ENCODE measurements at places on chromosomes 5 and 9.
A peak's percentile ranks its signal among the peaks of the same experiment; 100 is the strongest.

DNA sequence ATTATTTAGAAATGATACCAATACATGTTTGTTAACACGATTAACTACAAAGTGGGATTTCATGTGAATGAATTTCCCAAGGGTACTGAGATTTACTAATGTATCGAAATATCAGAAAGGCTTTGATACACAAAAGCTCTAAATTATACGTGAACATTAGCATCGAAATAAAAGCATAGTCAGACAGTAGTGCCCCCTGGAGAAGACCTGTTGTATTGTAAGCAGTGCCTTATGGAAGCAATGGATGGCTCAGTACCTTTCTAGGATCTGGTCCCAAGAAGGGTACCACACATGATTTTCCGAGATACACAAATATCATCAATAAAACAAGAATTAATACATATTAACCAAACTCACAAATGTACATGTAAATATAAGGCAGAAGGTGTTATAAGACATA lies 153.8 kb downstream of the CDH12 start:
- no peak for DNase-seq

DNA sequence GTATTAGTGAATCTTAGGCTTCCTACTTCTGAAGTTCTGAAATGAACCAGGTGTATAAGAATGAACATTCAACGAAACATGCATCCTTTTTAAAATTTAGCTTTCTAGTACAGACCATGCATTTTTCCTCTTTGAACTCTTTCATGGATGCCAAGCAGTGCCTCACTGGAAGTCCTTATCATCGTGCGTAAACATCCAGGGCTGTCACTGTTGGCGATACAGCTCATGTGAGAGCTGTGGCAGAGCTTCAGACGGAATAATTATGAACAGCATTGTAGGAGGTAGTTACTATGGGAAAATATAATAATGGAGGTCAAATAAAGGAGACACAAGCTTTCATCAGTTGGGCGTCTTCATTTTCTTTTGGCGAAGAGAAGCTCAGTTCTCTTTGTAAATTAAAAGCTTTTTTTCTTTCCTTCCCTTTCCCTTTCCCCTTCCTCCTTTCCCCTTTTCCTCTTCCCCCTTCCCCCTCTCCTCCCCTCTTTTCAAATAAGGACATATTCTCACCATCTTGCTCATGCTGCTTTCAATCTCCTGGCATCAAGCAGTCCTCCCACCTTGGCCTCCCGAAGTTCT lies 167.3 kb downstream of the KDM4C start:
- no peak for DNase-seq

- no peak for DNase-seq
Measured at GRCh38 chr9:111362526-111362925, 32.5 kb upstream of the OR2K2 start.

- DNase-seq: no peak
Measured at GRCh38 chr9:71791875-71792274, 23.6 kb upstream of the CEMIP2 start.

DNA sequence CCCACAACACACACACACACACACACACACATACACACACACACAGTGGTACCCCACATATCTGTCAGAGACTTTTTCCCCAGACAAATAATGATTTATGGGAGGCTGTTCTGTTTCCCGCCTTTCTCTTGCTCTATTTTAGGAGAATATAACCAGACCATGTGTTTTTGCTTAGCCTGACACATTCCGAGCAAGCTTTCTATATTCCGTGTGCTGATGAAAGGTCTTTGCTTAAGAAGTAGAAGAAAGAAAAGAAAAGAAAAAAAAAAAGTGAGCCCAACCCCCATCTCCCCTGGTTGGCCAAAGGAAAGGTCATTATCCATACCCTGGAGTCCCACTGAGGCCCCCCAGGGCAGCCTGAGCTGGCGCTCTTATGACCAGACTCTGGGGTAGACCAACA lies 338.6 kb downstream of the SLIT3 start:
- no peak for DNase-seq

- no peak for DNase-seq
Measured at GRCh38 chr5:101390151-101390908, 487.2 kb upstream of the ST8SIA4 start.

- no peak for DNase-seq
Measured at GRCh38 chr5:81632679-81633078, 118.2 kb downstream of the SSBP2 start.

DNA sequence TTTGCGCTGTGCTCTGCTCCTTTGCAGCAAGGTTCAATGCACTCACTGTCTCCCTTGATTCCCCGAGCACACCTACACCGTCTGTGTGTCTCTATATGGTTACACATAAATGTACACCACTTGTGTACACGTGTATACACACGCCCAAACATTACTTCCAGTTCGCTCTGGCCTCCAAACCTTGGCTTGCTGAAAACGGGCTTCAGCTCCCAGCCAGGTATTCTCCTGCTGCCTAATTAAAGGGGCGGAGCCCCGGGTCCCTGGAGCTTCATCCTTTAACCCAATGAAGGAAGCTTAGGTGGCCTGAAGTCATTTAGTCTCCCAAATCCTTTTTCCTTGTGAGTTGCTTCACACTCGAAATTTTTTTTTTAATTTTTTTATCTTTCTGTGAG lies 4.6 kb downstream of the ISL1 start:
- no peak for DNase-seq

DNA sequence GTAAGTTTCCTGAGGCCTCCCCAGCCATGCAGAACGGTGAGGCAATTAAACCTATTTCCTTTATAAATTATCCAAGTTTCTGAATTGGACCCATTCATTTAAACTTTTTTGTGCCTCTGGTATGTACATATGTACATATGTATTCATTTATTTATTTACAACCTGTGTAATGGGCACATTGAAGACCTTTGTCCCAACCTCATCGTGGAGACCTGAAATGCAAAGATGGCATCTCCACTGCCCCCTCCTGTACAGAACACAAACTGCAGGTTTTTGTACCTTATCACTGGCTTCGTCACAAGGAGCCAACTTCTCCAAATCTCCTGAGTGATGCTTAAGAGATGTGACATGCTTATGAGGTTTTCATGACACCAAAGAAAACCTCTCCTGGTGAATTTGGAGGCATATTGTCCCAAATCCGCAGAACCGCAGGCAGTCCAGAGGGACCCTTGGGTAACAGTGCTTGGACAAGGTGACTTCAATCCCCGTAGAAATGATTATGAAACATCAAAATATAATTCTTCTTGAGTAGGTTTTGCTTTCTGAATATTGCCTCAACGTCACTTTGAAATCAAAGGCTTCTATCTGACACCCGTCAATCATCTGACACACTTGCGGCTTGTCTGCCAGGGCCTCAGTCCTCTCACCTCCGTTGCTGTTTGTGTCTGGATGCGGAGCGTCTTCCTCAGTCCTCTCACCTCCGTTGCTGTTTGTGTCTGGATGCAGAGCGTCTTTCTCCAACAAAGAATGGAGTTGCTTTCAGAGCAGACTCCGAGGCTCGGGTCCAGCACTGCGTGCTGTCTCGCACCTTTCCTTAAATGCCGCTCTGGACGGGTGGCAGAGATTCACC lies 135.0 kb upstream of the IRX4 start:
- no peak for DNase-seq

DNA sequence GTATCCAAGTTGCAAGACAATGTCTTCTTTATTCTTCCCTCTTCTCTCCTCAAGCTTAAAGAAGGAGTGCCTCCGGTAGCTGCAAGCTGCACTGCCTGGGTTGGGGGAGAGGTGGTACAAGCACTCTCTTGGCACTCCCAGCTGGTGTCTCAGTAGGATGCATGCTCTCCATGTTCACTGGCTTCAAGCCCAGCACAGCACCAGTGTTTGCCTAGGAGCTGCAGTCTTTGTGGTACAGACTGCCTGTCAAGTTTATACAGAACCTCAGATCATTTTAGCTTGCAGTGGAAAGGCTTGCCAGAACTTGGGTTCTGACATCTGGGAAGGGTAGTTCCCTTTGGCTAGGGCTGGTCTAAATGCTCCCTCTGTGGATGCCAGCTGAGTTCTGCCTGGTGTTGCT lies 505.6 kb downstream of the MAN2A1 start:
- no peak for DNase-seq

GRCh38 chr9:75482566-75482965 lies 394.3 kb downstream of the OSTF1 start:
- no peak for DNase-seq

- DNase-seq: no peak
Measured at GRCh38 chr5:80408484-80409366, 861 bp downstream of the ZFYVE16 start.

- DNase-seq: no peak
Measured at GRCh38 chr9:111957856-111958631, 61.4 kb downstream of the UGCG start.

- DNase-seq: no peak
Measured at GRCh38 chr9:114004221-114004716, 73.8 kb downstream of the AMBP start.

DNA sequence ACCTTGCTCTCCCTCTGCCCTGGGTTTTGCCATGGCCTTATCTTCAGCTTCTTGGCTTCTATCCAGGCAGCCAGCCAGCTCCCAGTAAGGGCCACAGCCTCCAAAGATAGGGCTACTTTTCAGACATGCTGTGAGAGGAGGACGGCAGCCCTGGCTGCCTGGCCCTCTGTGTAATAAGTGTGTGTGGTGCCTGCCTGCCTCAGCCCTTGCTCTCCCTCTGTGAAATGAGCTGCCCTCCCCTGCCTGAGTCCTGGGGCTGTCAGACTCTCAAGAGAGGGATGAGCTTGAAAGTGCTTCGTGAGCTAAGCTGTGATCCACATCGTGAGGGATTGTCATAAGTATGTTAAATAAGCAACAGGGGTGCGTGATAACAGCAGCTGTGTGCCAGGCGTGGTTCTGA lies 8.1 kb downstream of the NDST1 start:
- no peak for DNase-seq

- DNase-seq: no peak
Measured at GRCh38 chr9:91944711-91945110, 5.3 kb downstream of the ROR2 start.

DNA sequence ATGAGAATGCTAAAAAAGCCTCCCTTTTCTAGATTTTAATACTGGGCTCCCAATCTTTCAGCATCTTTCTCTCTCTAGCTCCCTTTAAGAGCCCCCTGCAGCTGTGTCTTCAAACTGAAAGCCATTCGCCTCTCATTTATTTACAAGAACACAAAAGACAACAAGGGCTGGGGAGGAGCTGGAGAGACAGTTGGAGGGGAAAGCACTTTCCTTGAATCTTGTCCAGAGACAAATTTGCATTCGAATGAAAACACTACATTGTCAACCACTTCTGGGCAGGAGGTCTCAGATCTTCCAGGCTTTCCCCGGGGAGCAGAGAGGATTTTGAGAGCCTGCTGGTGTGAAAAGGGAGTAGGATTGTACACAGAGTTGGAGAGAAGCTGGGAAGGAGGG lies 518.3 kb downstream of the CTNND2 start:
- no peak for DNase-seq

GRCh38 chr9:17810728-17811571 lies 232.1 kb downstream of the SH3GL2 start:
- DNase-seq: peak; percentile 1

DNA sequence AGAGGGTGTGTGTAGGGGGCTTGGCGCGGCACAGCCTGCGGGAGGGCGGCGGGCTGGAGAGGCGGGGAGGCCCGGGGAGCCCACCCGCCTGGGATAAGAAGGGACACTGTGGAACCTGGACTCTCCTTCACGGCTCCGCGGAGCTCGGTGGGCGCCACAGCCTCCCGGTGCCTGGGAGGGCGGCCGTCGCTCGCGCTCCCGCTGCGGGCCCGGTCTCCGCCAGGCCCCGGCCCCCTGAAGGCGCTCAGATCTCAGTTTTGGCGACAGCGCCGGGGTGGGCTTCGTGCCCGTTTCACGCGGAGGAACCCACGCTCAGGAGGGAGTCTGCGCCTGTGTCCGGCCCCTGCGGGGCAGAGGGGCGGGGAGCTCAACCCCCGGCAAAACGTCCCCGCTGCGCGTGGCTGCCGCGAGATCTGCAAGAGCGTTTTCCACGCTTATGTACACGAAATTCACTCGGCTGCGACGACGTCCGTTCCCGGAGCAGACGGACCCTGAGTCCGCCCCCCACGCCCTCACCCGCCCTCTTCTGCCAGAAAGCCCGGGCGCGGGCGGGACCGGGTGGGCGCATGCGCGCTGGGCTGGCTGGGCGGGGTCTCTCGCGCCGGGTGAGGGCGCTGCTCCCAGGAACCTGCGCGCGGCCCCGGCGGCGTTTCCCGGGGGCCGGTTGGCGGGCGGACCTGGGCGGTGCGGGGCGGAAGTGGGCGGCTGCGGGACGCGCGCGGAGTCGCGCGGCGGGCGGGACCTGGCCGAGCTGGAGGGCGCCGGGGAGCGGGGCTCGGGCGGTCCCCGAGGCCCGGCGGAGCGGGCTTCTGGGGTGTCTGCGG lies at the start of gene NELFB:
NELFB (plus strand) TSS at position 704 of the 824 bp plus-strand sequence.
- peak; percentile 99 for DNase-seq

GRCh38 chr9:130194378-130194932 lies 22.3 kb downstream of the NCS1 start:
- no peak for DNase-seq

- DNase-seq: no peak
Measured at GRCh38 chr5:91207248-91207647, 175.9 kb downstream of the ARRDC3 start.

DNA sequence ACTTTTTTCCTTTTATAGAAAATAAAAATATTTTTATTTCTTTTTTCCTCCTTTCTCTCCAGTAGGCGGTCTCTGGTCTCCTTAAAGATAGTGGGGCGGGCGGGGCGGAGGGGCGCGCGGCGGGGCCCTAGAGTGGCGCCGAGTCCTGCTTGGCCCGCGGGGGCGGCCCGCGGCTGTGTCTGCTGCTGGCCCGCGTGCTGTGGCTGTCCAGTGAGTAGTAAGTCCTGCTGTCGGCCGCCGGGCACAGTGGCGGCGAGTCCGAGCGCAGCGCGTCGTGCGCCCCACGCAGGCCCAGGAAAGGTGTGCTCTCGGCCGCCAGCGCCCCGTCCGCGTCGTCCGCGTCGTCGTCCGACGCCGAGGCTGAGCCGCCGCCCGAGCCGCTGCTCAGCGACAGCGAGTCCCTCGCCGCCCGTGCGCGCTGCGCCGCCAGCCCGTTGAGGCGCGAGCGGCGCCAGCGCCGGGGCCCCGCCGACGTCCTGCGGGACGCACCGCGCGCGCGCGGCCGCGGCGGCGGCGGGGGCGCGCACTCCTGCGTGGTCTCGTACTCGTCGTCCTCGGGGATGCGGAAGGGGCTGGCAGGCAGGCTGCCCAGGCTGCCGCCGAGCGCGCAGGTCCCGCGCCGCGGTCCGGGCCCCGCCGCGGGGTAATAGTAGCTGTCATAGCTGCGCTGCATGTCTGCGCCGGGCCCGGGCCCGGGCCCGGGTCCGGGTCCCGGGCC lies 52.3 kb downstream of the PSD2 start:
- peak; percentile 66 for DNase-seq

DNA sequence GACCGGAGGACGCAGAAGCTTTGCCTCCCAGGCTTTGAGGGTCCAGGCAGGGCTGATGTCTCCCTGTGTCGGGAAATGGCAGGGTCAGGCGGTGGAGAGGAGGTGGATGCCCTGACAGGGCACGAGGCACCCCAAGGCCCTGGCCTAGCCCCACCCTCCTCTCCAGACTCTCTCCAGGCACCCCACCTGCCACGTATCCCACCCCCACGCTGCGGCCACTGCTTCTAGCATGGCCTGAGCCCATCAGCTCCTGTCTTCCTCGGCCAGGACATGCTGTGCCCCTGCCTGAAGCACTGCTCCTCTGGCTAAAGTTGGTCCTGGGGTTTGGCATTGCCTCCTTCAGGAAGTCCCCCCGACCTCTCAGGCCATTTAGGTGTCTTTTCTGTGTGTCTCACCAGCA lies 64.2 kb upstream of the RXRA start:
- DNase-seq: no peak

- DNase-seq: no peak
Measured at GRCh38 chr5:35442885-35443639, 174.6 kb upstream of the SPEF2 start.

All from activated CD8-positive, alpha-beta memory T cell treated with anti-CD3 and anti-CD28 coated beads for 1 hour (primary cell).